IPS-NIHi11 (cell line): ENCODE measurements at places on chromosomes 13 and 19.

DNA sequence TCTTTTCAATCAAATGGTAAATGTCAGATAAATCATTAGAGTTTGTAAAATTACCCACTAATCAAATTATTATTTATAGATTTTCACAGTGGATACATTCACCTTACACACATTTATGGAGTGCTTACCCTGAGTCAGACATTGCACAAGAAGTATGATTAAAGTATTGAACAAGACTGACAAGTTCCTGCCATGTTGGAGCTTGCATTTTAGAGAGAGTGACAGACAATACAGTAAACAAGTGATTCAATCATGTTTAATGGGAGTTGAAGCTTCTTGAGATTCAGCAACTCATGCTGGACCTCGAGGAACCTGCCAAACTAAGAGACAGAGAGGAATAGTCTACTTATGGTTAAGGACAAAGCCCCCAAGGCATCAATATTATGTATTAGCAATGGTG is 487.8 kb downstream of the PCDH17 start:
- no peak for DNase-seq

DNA sequence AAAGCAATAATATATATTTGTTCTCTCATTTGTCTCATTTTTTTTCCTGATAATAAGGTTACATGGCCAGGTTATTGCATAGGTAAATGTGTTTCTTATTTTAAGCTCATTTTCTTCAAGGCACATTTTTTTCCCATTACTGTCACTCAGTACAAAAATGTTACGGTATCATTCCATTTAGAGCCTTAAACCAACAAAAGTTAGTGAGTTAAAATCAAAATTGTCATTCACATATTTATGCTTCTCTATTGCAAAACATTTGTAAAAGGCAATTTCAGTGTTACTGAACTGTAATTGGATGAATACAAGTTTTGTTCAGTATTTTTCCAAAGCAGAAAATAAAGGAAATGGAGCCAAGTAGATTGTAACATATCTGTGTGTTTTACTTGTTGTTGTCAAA is 117.6 kb upstream of the MAB21L1 start:
- DNase-seq = no peak

DNA sequence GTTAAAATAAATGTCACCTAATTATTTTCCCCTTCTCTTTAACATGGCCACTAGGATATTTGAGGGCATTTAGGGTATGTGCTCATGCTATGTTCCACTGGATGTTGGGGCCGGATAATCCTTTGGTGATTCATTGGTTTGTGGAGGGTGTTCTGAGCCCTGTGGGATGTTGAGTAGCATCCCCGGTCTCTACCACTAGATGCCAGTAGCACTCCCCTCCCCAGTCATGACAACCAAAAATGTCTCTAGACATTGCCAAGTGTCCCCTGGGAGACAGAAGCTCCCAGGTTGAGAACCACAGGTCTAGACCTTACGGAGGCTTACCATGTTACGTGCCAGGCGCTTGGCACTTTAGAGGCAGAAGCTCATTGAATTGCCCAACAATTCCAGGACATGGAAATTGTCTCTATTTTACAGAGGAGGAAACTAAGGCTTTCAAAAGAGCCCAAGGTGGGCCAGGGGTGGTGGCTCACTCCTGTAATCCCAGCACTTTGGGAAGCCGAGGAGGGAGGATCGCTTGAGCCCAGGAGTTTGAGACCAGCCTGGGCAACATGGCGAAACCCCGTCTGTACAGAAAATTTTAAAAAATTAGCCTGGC is 14.1 kb downstream of the SHANK1 start:
- peak; percentile 67 for DNase-seq

DNA sequence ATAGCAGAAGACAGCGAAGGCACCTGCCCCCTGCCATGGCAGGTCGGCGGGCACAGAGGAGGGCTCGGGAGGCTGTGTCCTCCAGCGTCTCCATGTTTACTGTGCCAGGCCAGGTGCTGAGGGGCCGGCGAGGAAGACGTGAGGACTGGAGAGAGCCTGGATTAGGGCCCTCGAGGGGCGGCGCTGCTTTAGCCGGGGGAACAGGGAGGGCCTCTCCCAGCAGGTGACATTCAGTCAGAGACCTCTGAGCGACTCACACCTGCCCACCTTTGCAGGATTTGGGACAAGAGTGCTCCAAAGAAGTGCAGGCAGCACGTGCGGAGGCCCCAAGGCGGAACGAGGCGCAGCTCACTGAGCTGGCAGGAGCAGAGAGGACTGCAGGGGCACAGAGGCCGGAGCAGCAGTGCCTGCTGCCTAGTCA is 17.6 kb downstream of the KDM4B start:
- no peak for DNase-seq

GRCh38 chr13:99614465-99614885 is 113.2 kb downstream of the TM9SF2 start:
- no peak for DNase-seq

- DNase-seq = no peak
These were observed 11.4 kb downstream of the ZNF331 start for GRCh38 chr19:53549340-53549739.

DNA sequence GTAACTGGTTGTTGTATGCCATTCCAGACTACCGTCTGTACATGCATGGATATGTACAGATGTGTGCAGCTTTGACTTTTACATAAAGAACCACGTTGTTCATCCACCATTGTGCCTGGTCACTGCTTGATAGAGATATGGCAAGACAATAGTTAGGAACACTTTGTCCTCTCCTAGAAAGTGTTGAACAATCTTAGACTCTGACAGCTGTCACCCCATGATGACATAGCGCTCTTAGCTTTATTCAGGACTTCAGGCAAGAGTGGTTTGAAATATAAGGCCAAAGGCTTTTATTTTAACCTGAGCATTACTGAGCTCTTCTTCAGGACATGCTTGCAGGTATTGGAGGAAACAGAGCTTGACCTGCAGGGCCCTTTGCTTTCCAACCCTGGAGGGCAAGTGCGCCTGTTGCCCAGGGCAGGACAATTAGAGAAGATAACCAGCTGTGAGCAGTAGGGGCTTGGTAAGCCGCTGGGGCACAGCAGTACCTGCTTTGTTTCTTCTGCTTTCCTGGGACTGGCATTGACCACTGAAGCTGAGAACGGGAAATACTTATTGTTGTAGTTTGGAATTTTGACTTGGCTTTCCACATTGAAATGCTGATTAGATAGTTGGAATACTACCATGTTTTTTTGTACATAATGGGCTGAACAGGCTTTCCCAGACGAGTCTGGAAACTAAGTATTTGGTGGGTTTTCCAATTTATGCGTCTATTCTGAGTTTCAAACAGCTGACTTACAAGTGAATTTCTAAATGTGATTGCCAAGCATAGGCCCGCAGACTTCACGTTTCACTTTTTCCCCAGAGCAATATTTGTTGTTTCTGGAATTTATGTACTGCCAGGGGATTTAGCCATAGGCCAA is 51.1 kb downstream of the GARRE1 start:
- DNase-seq = no peak

GRCh38 chr19:51010066-51010795 is 8.8 kb upstream of the KLK8 start:
- DNase-seq = no peak

DNA sequence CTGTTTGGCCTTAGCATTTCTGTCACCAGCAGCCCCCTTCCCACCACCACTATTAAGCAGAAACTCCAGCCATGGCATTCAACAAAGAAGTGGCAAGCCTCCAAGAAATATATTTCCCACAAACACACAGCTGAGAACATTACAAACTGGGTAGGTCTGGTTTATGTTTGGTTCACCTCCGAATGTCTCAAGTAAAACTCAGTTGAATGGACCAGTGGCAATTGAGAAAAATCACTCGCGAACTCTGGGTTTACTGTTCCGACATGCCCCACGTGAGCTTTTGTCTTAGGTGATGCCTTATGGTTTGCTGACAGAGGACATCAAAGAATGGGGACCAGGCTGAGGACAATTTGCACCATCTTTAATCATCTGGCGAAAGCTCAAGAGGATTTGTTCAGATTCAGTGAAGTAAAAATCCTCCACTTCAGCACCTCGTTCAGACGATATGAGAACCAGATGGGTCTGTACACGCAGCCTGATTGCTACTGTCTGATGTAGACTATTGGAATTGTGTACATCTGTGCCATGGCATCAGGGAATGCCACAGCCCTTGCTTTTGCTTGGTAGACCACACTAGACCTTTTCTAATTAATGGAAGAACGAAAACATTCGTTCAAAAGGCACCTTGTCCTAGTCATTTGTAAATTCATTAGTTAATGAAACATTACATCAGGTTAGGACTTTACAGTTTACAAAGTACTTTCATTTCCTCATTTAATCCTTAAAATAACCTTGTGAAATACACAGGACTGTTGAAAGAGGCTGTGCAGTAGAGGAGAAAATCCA is 59.4 kb downstream of the SLC10A2 start:
- DNase-seq = no peak

DNA sequence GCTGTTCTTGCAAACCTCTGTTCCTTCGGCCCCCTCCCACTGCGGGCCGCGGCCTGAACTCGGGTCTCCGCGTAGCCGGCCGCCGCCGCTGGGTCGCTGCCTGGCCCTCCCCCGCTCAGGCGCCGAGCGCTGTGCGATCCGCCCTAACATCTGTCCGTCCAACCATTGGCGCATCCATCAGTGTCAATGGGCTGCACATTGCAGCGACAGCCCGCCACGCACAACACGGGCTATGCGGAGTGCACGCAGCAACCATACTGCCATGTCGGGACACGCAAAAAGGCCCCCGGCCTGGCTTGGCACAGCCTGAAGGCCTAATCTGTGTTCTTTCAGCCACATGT is 2.6 kb upstream of the TSHZ3 start:
- no peak for DNase-seq

DNA sequence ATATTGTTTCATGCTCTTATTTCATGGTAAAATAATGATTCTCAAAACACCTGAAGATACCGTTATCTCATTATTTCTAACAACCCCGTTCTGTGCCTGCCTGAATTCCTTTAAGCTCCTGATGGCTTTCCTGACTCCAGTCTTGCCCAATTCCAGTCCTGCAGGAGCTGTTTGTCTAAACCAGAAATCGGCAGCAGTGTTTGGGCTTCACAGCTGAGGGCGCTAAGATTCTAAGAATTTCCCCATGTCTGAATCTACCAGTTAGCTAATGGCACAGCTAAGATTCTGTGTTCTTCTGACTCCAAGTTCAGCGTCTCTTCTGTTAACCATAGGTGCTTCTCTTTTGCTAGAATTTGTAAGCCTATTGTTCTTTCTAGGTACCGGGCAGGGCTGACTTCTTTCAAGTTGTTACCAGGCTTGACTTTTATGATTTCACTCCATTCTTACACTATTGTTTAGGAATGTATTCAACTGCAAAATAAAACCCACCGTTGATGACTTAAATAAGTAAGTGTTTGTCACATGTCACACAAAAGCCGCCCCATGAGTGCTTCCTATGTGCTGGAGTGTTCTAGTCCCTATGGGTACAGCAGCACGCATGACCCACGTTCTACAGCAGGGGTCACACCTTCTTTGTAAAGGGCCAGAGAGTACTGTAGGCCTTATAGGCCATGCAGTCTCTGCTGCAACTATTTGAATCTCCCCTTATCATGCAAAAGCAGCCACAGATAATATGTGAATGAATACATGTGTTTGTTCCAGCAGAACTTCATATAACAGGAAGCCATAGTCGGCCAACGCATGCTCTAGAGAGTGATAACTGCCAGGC is 168.3 kb upstream of the RNF113B start:
- no peak for DNase-seq

DNA sequence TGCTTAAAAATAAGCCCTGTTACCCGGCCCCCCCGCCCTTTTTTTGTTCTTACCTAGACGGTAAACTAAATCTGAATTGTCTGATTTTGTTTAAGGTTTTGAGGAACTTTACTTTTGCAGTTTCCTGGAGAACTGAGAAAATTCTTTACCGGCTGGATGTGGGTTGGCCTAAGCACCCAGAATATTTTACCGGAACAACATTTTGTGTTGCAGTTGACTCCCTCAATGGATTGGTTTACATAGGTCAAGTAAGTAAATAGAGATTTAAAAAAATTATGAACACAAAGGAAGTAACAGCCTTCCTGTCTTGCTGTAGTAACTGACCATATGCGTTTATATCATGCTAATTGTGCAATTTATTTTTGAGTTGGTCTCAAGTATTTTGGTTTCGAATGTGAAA is 785 bp downstream of the NHLRC3 start:
- no peak for DNase-seq

DNA sequence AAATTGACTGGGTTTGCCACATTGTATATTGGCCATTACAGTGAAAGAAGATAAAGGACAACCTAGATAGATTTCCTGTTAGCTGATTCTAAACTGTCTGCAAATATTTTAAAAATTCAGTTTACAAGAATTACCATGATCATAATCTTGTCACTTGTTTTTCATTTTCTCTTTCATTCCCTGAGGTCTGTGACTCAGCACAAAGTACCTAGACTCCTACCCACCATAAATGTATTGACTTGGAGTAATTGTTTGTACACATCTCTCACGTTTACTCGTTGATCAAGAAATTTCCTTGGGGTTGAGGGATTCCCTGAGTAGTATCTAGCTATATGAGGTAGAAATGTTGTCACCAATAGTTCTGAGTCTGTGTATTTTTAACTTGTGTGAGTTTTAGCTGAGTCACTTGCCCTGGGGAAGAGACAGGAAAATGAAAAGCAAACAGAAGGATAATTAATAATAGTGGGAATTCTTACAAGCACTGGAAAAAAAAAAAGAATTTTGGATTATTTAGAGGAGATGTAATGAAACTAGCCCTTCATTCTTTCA is 299.2 kb upstream of the DACH1 start:
- DNase-seq = no peak

GRCh38 chr19:14168993-14169392 is 32.6 kb upstream of the ASF1B start:
- DNase-seq = no peak

GRCh38 chr19:33175886-33176669 is 18.1 kb upstream of the LRP3 start:
- peak; percentile 63 for DNase-seq

DNA sequence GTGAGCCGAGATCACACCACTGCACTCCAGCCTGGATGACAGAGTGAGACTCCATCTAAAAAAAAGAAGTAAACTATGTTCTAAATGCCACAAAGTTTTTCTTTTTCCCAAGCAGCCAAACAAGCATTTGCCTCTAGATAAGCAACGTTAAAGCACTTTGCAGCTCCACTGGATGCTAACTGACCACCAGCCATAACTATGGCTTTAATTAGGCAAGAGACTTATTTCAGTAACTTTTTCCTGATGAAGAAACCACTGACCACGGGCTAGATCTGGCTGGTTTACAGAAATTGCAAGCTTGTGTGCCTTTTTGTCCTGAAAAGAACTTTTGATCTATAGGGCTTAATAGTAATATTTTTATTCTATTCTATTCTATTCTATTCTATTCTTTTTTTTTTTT is 22.1 kb downstream of the CD70 start:
- no peak for DNase-seq

DNA sequence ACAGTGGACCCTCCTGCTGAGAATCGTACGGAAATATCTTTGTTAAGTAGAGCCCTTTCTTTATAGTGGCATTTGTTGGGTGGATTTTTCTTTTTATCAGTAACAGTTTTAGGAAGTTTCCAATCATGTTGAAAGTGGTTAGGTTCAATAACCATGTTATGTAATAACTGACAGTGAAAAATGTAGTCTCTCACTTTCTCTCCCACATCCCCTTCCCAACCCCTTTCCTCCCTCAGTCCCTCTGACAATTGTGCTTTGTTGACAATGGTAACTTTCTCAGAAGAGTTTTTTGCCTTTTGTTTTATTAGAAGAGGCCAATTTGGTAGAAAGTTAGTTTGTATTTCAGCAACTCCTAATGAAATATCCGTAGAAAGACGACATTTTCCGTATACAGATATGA is 77.8 kb upstream of the SLAIN1 start:
- DNase-seq = no peak

GRCh38 chr13:36412736-36413135 is 19.6 kb upstream of the CCNA1 start:
- DNase-seq = no peak
